ENCODE measurements at places on chromosomes 6 and 20.
A peak's percentile ranks its signal among the peaks of the same experiment; 100 is the strongest.

GRCh38 chr6:135030056-135030473, 24.6 kb downstream of the HBS1L start:
- DNase-seq, result no peak

- DNase-seq, result no peak
Observed at GRCh38 chr6:11500008-11500407, 37.5 kb upstream of the TMEM170B start.

DNA sequence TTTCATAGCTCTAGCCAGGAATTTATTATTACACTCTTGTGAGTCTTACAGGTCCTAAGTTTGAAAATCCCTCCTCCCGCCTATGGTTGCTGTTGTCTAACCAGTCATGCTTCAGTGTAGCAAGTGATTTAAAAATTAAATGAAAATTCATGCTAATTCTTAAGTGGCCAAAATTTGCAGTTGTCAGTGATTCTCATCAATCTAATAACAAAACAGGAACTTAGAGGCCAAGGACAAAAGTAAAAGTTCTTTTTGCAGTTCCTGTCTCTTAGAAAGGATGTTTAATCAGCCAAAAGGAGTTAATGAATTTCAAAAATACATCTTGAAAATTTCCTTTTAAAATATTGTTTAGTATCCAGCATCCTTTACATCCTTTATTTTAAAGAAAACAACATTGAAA, 36.3 kb downstream of the VTA1 start:
- no peak for DNase-seq

GRCh38 chr6:86017236-86017635, 374.6 kb upstream of the SYNCRIP start:
- DNase-seq, result no peak

GRCh38 chr6:168133168-168133561, 54.2 kb upstream of the FRMD1 start:
- DNase-seq, result no peak

GRCh38 chr20:18265441-18265840, 22.9 kb upstream of the ZNF133 start:
- no peak for DNase-seq

DNA sequence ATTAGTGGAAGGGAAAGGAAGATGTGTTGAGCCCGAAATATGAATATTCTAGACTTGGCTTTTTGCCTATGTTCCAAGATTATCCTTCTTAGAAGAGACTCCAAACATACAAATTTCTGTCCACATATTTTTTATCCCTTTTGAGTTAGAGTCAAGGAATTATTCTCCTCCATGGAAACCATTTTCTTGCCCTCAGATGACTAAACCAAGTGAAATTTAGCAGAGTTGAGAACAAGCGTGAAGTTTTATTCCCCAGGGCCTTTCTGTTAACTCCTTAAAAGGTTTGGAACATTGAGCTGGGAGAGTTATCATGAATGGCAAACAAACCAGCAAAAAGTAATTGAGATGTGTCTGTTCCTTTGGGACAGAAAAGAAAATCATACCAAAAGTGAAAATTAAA, 286.1 kb upstream of the PLCB4 start:
- no peak for DNase-seq

DNA sequence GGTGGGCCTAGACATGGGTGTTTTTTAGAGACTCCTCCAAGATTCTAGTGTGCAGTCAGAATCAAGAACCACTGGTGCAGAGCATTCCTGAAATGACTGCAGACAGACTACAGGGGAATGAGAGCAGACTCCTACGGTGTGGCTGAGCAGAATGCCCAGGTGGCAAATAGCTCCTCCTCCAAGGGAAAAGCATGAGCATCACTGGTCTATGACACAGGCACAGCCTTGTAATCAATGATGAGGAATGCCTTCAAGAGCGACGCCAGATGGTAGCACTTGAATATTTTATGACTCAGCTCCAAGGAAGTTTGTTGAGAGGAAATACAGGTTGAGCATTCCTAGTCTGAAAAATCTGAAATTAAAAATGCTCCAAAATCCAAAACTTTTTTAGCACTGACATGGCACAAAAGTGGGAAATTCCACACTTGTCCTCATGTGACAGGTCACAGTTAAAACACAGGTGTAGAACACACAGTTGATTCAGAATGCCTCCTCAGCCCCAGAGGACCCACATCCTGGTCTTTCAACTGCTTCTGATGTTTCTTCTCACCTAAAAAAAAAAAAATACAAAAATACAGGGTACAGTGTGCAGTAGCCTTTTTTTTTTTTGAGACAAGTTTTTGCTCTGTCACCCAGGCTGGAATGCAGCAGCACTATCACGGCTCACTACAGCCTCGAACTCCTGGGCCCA, 10.6 kb upstream of the FAM8A1 start:
- no peak for DNase-seq

DNA sequence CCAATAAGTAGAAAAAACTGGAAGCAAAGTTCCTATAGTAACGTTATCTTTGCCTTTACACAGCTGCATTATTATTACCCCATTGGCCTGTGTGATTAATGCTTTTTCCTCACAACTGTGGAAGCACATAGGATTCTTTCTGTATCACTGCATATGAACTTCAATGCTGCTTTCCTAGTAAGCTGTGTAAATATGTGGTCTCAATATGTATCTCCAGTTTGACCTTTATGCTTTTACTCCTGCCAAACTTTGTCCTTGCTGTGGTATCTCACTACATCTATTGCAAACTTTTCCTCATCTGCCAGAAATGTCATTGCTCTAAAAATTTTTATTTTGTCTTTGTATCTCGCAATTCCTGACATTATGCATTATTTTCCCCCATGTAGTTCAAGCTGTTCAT, 168.6 kb downstream of the ZFAND3 start:
- no peak for DNase-seq

DNA sequence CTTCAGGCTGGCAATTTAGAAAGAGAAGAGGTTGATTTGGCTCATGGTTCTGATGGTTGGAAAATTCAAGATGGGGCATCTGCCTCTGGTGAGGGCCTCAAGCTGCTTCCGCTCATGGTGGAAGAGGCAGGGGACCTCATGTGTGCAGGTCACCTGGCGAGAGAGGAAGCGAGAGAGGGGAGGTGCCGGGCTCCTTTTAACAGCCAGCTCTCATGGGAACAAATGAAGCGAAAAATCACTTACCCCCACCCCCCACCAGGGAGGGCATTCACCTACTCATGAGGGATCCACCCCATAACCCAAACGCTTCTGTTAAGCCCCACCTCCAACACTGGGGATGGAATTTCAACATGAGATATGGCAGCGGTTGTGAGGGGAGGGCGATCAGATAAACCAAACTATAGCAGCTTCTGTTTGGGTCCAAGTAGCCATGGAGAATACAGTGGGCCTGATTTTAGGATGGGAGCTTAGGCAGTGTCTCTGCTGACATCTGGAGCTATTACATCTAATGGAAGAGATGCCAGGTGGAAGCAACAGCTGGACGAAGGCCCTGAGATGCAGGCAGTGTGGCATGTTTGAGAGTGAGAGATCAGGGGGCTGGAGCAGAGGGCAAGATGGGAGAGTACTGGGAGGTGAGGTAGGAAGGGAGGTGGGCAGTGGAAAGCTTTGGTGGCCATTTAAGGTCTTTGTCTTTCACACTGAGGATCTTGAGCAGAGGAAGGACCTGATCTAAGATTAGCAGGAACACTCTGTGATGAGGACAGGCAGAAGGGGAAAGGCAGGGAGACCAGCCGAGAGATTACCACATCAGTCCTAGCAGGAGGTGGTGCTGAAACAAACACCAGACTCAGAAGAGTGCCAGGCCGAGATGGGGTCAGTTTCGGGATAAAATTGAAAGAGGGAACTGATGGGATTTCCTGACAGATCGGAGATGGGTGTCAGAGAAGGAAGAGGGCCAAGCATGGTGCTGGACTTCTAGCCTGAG, 161.8 kb downstream of the NFATC2 start:
- DNase-seq, result no peak

DNA sequence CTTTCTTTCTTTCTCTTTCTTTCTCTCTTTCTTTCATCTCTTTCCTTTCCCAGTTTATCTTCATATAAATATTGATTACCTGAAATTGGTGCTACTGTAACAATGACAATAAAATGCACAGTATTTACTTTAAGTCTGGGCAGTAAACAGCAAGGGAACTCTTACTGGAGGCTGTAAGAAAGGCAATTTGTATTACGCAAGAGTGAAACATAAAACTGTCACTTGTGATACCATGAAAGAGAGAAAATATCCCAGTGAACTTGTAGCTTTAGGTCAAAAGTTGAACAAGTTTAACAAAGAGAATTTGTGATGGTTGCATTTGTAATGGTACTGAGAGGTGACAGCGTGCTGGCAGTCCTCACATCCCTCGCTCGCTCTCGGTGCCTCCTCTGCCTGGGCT, 80.0 kb downstream of the EYS start:
- no peak for DNase-seq

DNA sequence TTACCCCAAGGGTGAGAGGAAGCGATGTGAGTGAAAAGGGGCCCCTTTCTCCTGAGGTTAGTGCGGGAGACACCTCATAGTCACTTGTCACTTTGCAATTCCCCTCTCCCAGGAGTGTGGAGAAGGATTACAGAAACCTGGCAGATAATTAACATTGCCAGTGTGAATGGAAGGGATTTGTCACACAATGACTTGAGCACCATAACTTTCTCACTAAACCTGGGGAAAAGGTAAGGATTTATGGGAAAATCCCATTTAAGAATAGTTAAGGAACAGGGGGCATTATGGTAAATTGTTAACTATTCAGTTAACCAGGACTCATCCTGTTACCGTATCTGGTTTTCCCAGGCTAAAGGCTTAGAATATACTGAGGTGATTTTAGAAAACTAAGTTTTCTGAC, 219.5 kb upstream of the JAG1 start:
- no peak for DNase-seq

DNA sequence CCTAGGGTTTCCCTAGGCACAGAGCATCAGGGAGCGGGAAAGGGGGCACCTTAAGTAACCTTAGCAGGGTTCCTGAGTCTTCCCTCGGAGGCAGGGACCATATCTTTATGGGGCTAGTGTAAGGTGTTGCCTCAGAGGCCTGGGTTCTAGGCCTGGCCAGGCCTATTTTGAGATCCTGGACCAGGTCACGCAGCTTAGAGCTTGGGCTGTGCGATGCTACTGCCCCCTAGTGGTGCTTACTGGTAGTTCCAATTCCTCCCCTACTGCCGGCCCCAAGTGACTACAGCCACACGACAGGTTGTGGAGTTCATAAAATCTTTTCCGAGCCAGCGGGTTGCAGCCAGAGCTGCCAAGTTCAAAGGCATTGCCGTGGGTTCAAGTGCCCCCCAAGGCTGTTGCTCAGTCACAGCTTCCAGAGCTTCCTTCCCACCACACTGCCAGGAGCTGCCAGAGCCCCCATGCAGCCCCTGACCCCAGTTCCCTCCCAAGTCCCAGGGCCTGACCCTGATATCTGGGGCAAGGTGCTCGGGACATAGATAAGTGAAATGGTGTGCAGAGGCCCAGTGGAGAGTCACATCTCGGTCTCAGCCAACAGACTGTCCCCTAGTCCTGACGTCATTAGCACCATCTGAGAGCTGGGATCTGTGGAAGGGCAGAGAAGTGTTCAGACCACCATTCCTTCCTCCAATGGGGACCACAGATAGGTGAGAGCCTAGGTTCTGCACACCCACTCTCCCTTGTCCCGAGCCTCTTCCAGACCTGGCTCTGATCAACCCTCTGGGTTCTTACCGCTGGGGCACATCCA, 3.3 kb downstream of the LRRC73 start:
- peak; percentile 54 for DNase-seq
